AG10803 (cell line): ENCODE measurements at places on chromosomes 12 and 14.

DNA sequence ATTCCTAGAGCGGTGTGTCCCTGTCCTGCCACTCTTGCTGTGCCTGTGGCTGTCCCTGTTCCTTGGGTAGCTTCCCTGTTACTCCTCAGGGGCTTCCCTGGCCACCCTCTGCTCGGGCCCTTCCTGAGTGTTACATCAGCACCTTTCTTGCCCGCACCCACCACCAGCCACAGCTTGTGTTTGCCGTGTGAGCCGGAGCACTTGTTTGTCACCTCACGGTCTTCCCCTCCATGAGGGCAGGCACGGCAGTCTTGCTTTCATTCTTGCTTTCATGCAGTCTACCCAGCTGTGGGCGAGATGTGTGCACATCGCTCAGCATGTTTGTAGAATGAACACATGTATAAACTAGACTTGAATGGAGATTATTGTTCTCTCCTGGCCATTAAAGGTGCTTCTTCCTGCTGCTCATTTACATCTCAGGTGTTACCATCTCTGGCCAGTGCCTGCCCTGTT is 42.0 kb downstream of the TRAF3 start:
- DNase-seq: peak; percentile 31

DNA sequence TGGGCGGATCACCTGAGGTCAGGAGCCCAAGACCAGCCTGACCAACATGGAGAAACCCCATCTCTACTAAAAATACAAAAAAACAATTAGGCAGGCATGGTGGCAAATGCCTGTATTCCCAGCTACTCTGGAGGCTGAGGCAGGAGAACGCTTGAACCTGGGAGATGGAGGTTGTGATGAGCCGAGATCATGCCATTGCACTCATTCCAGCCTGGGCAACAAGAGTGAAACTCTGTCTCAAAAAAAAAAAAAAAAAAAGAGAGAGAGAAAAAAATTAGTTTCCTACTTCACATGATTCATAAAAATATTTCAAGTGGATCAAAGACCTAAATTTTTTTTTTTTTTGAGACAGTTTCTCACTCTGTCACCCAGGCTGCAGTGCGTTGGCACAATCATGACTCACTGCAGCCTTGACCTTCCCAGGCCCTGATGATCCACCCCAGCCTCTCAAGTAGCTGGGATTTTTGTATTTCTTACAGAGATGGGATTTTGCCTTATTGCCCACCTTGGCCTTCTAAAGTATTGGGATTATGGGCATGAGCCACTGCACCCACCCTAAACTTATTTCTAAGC is 24.9 kb downstream of the FCF1 start:
- DNase-seq: peak; percentile 37

GRCh38 chr14:103702497-103703432 is 12.5 kb downstream of the XRCC3 start:
- DNase-seq: no peak

- DNase-seq: no peak
Observed at GRCh38 chr12:120064054-120064940, 52.3 kb downstream of the RAB35 start.

DNA sequence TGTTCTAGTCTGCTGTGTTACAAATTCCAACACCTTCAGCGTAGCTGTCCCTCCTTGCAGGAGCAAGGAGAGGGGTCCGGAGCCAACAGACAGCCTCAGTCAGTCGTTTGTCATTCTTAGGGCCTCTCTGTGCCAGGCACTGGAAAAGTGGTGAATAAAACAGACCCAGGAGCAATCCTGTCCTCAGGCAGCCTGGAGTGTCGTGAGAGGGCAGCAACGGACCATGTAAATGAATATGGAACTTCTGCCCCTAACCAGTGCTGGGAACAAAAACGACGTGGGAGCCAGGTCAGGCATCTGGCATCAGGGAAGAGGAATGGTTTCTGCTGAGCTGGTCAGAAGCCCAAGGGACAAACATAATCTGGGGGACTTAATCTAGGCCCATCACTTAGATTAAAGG is 64.8 kb upstream of the PSMC1 start:
- DNase-seq: no peak

GRCh38 chr14:99541677-99542470 is 60.7 kb downstream of the CCNK start:
- no peak for DNase-seq
